ENCODE measurements at places on chromosomes 13 and 19.
A peak's percentile ranks its signal among the peaks of the same experiment; 100 is the strongest.

DNA sequence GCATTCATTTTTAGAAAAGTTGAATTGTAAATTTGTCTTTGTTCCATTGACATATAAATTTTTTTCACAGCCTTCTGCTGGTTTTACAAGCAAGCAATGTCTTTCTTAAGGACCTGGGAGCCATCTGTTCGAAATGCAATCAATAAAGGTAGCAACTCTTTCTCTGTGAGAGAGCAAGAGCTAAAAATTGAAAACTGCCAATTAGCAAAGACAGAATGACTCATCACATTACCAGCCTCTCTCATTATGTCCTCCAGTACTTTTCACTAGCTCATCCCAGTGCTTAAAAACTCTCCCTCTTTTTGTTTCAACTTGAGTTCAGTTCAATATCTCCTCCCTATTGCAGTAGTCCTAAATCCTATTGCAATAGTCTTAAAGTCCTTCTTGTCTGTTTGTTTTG, 760.7 kb upstream of the SLITRK6 start:
- no peak for DNase-seq

GRCh38 chr19:37218592-37218935, 550 bp downstream of the ZNF383 start:
- DNase-seq: no peak

- no peak for DNase-seq
These were observed 3.5 kb upstream of the S1PR5 start for GRCh38 chr19:10520652-10521318.

DNA sequence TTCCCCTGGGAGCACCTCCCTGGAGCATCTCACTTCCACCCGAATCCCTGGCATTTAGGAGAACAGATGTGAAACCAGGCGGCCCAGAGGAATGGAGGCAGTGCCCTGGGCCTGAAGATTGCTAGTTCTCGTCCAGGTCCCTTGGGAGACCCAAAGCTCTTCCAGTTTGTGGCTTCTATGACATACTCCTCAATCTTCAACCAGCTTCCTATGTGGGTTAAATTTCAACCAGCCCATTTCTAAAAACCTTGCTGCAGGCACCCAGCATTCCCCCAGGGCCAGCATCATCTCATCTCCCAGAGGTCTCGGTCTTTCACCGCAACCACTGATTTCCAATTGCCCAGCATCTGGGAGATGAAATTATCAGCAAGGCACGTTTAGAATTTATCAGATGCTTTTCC, 46.0 kb upstream of the STK24 start:
- DNase-seq: no peak

- DNase-seq: peak; percentile 37
These were observed 8.8 kb downstream of the RINL start for GRCh38 chr19:38869160-38869835.

DNA sequence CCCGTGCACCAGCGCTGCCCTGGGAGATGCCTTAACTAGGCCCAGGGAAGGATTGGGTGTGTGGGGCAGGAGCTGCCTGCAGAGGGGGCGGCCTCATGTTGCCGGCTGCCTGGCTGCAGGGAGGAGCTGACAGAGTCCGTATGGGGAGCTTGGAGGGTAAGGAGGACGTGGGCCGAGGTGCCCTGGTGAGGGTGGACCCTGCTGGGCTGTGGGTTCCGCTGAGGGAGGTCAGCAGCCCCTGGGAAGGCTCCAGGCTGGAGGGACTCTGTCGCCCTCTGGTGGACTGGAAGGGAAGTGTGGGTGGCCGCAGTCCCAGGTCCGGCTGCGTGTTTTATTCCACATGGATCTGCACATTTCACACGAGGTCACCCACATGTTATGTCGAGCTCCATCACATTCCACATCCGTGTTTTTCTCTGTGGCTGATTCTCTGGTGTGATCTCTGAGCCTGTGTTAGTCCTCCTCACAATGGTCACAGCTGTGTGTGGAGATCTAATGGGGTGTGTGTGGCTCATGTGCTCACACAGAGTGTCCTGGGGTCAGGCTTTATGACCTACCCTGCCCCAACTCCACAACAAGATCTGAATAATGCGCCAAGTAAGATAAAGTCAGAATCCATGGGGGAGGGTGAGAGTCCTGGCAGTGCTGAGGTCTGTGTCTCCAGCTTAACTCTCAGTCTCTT, 1.8 kb upstream of the CEACAM8 start:
- peak; percentile 25 for DNase-seq

- DNase-seq: no peak
These were observed 9.7 kb upstream of the DACH1 start for GRCh38 chr13:71876648-71877255.

- no peak for DNase-seq
These were observed 21.6 kb downstream of the GPR183 start for GRCh38 chr13:99285432-99286182.

DNA sequence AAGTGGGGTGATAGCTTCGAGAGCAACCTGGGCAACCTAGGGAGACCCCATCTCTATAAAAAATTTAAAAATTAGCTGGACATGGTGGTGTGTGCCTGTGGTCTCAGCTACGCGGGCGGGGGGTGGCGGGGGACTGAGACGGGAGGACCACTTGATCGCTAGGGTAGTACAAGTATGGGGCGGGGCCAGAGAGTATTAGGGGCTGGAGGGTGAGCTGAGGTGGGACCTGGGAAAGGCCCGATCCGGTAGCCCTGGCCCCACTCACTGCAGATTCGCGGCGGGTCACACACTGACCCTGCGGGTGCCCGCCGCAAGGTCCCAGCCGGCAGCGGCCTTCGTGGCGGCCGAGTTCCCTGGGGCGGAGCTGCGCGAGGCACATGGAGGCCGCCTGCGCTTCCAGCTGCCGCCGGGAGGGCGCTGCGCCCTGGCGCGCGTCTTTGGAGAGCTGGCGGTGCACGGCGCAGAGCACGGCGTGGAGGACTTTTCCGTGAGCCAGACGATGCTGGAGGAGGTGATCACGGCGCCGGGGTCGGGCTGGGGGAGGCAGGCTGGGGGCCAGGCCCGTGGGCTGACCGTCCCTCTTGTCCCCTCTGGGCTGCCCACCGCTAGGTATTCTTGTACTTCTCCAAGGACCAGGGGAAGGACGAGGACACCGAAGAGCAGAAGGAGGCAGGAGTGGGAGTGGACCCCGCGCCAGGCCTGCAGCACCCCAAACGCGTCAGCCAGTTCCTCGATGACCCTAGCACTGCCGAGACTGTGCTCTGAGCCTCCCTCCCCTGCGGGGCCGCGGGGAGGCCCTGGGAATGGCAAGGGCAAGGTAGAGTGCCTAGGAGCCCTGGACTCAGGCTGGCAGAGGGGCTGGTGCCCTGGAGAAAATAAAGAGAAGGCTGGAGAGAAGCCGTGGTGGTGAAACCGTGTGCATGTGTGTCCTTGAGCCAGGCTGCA, 2.0 kb upstream of the ARHGAP45 start:
- peak; percentile 73 for DNase-seq

GRCh38 chr19:13784731-13785452, 10.4 kb upstream of the ZSWIM4 start:
- peak; percentile 69 for DNase-seq

DNA sequence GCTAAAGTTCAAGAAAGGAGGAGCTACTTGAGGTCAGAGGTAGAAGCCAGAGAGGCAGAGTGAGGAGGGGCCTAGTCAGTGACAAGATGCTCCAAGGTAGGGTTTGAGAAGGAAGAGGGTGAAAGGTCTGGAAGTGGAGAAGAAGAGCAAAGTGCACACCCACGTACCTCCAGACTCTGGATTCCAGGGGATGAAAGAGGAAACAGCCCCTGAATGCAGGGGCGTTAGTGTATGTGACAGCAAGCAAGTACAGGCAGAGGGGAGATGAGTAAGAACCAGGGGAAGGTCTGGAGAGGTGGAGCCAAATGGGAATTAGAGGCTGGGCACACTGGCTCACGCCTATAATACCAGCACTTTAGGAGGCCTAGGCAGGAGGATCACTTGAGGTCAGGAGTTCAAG, 8.7 kb downstream of the RPS28 start:
- DNase-seq: no peak

GRCh38 chr19:5155586-5156210, 184.9 kb downstream of the PTPRS start:
- no peak for DNase-seq

DNA sequence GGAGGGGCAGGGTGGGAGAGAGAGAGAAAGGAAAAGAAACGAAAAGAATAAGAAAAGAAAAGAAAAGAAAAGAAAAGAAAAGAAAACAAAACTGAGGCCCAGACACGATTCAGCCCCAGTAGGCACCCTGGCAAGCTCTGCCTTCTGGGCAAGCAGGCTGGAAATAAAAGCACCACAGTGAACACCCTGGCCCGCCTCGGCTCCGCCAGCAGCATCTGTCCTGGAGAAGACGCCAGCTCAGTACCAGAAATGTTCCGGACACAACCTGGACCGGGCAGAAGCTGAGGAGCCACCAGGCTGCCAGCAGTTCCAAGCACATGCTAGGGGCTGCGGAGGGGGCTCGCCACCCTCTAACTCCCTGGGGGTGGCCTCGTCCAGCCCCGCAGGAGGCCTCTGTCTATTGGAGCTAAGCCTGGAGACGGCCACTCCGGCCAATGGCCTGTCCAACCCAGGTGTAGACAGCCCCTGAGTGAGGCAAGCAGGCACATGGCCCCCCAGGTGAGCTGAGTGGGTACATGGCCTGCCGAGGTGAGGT, 11.4 kb upstream of the CPAMD8 start:
- DNase-seq: no peak

GRCh38 chr13:49791315-49791710, 1.2 kb downstream of the KPNA3 start:
- no peak for DNase-seq

GRCh38 chr13:100229603-100230002, 140.7 kb downstream of the PCCA start:
- no peak for DNase-seq

GRCh38 chr13:20457670-20458069, 68.0 kb downstream of the CRYL1 start:
- no peak for DNase-seq

- peak; percentile 75 for DNase-seq
These were observed 622 bp upstream of the FXYD5 start for GRCh38 chr19:35153701-35154524.

GRCh38 chr19:55471266-55471665, 5.2 kb upstream of the ZNF628 start:
- DNase-seq: no peak

DNA sequence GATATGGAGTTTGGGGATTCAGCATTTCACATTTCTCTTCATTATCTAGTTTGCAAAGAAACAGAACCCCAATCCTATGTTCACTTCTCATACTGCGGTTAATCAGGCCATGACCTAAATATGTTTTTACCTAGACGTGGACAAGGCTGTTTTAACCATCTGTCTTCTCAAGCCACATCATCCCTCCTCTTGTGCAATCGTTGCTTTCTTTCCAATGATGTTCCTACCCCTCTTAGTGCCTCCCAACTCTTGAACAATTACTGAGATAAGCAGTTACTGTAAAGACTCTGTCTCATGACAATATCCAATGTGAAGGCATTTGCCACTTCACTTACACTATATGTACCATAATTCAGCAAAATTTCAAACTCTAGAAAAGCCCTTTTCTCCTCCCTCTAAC, 406.2 kb downstream of the LIG4 start:
- DNase-seq: no peak

- no peak for DNase-seq
These were observed 67.6 kb downstream of the TNFRSF19 start for GRCh38 chr13:23637829-23638228.

DNA sequence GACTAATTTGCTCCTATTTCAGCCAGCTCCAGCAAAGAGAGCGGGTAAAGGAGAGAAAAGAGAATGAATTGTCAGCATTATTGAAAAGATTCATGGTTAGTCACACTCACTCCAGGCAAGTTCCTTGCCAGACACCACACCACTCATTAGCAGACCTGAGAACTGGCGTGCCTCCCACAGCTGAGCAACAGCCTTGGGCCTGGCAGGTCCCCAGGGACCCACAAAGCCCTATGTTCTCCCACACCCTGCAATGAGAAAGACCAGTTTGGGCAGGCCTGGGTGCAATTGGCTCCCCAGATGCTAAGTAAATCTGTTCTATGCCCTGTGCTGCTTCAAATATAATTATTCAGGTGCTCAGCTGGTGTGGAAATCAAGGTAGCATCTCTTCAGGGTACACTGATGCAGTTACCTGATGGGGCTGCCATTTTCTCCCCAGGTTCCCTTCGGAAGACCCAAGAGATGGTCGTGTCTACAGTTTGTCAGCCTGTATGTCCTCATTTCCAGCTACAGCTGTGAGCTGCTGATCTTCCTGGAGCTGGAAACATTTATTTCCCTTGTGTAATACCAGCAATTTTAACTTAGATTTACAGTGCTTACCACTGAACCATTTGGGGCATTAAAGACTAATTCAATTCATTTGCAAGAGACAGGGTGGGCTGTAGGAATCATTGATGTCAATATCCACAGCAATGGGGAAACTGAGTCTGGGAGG, 405.0 kb downstream of the COG6 start:
- no peak for DNase-seq

DNA sequence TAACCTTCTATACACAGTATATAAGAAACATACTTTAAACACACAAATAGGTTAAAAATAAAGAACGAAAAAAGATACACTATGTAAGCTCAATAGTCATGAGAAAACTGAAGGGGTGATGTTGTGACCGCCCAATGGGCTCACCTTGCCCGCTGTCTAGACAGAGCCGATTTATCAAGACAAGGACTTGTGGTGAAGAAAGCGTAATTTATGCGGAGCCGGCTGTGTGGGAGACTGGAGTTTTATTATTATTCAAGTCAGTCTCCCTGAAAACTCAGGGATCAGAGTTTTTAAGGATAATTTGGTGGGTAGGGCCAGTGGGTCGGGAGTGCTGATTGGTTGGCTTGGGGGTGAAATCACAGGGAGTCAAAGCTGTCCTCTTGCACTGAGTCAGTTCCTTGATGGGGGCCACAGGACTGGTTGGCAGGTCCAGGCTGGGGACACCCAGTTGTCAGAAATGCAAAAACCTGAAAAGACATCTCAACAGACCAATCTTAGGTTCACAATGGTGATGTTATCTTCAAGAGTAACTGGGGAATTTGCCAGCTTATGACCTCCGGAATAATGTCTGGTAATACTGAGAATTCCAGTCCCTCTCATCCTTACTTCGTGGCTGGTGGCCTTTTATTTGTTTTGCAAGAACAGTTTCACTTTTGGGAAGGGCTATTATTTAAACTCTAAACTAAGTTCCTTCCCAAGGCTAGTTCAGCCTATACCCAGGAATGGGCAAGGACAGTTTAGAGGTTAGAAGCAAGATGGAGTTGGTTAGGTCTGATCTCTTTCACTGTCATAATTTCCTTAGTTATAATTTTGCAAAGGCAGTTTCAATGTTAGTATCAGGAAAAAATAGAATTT, 96.6 kb downstream of the UBL3 start:
- DNase-seq: no peak

DNA sequence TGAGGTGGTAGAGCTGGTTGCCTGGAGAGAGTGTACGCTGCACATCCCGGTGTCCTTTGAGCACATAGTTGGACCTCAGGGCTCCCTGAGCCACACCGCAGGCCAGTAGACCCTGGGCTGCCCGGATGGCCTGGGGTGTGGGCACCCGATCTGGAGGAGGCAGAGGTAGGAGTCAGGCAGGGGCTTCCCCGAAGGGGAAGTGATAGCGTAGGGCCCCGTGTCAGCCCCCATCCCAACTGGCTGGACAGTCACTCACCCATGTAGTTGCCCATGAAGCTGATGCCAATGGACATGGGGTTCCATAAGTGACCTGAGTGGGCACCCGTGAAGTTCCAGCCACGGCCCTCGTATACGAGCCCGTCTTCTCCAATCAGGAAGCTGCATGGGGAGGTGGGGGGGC, 3.6 kb downstream of the PGLYRP1 start:
- no peak for DNase-seq

- no peak for DNase-seq
These were observed 129.3 kb downstream of the ATP11A start for GRCh38 chr13:112819111-112819510.
